B cell (primary cell): ENCODE measurements at places on chromosomes 2 and 18.

DNA sequence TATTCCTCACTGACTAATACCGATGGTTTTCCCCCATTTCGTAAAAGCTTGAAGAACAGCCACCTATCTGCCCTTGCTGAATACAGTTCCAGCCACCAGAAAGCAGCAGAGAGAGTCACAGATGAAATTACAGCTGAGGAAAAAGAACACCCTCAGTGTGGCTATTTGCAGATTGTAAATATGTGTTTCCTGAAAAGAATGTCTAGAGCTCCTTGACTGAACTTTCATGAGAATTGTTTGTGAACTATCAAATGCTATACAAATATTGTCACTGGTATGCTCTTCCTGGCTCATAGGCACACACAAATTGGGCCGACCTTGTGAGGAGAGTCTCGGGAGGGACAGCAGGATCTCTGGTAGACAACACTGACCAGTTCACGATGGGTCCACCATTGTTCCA is 58.1 kb upstream of the TTC39C start:
- no peak overlapping the region for H3K27ac ChIP-seq
- no peaks in the 10 kb centered on the region for H3K4me1 ChIP-seq
- H3K27me3 ChIP-seq, result no peaks in the 10 kb centered on the region
- H3K4me3 ChIP-seq, result no peak overlapping the region
- DNase-seq, result no peak
- no peaks in the 10 kb centered on the region for H3K36me3 ChIP-seq

GRCh38 chr2:42934580-42935186 is 142.3 kb upstream of the HAAO start:
- no peak overlapping the region for H3K4me3 ChIP-seq
- H3K4me1 ChIP-seq, result no peaks in the 10 kb centered on the region
- DNase-seq, result no peak

DNA sequence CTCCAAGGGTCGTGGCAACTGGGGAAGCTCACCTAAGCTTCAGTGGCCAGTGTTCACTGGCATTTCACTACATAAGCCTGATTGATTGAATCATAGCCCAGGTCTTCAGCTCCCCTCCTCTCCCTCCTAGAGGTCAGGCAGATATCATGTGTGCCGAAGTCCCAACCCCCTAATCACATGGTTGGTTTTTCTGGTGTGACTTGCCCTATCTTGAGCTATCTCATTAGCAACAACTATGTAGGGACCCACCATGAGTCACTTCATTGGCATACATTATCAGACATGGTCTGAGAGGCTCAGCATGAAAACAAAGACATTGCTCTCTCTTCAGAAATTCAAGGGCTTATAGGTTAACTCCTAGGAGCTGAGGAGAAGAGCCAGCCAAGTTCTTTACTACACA is 76.8 kb downstream of the LYPD1 start:
- no peaks in the 10 kb centered on the region for H3K27me3 ChIP-seq
- H3K4me3 ChIP-seq, result no peak overlapping the region
- H3K36me3 ChIP-seq, result no peaks in the 10 kb centered on the region

DNA sequence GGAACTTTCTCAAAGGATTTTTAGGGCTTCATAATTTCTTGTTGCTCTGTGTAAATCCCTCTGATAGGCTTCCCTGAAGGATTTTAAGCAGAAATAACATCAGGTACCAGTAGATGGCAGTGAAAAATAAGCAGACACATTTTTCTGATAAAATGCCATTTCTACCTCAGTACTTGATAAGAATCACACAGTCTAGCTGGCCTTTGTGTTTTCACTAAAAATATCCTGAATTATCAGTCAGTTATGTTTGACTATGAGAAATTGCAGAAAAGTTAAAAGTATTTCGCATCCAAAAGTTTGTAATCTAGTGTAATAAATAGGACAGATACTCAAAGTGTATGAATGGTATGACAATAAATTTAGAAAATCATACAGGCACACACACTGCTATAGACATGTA is 68.7 kb downstream of the DNAJC10 start:
- peaks cover 13% of the 10 kb centered on the region for H3K36me3 ChIP-seq
- DNase-seq, result no peak
- no peak overlapping the region for H3K4me3 ChIP-seq
- no peaks in the 10 kb centered on the region for H3K4me1 ChIP-seq
- no peaks in the 10 kb centered on the region for H3K27me3 ChIP-seq

DNA sequence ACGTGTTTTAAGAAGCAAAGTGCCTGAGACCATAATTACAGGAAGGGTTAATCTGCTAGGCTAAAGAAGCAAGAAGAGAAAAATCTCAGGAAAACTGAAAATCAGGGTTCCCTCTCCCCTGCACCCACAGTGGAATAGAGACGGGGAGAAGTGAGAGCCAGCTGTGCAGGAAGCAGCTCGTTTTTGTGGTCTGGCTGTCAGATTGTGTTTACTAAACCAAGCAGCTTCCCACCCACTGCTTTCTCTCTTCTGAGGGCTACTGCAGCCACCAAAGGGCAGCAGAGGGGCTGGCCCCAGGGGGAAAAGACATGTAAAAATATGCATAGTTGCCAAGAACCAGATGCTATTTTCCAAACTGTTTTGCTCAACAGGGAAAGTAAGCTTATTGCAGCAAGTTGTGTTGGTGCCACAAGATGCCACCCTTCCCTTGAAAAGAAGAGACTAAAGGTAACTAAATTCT is 72.6 kb upstream of the THUMPD2 start:
- peaks cover 10% of the 10 kb centered on the region for H3K4me1 ChIP-seq
- H3K36me3 ChIP-seq, result no peaks in the 10 kb centered on the region
- no peak overlapping the region for H3K27ac ChIP-seq
- DNase-seq, result peak; percentile 5
- no peaks in the 10 kb centered on the region for H3K27me3 ChIP-seq

DNA sequence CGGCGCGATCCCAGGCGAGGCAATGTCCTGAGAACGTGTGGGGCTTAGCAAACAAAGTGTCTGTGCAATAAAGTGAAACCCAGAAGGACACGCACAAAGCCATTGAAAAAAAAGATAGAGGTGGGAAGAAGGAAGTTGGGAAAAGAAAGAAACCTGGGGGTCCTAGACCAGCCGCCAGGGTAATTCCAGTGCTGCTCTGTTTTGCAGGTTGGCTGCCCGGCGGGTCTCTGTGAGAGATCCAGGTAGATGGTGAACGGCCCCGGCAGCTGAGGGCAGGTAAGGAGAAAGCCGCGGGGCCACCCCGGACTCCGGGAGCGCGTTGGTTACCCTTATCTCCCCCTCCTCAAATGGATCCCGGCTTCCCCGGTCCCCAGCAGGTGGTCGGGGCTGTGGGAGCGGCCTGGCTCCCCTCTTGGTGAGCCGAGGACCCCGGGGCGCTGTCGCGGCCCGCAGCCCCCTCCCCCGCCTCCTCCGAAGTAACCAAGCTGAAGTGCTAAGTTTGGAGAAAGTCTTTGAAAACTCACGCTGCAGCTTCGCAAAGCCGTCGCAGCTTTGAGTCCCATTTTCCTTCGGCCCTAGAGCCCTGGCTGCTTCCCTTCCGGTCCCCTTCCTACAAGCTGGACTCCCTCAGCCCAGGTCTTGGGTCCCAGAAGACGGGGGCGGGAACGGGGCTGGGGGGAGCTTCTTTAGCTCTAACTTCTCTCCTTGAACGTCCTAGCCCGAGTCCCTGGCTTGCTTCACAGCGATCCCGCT is 588 bp downstream of the OTX1 start:
- H3K27ac ChIP-seq, result no peak overlapping the region
- H3K36me3 ChIP-seq, result no peaks in the 10 kb centered on the region

GRCh38 chr2:145230546-145230945 is 710.6 kb upstream of the ZEB2 start:
- DNase-seq, result no peak
- H3K27ac ChIP-seq, result no peak overlapping the region
- H3K4me3 ChIP-seq, result no peak overlapping the region
- no peaks in the 10 kb centered on the region for H3K36me3 ChIP-seq
- H3K4me1 ChIP-seq, result no peaks in the 10 kb centered on the region

DNA sequence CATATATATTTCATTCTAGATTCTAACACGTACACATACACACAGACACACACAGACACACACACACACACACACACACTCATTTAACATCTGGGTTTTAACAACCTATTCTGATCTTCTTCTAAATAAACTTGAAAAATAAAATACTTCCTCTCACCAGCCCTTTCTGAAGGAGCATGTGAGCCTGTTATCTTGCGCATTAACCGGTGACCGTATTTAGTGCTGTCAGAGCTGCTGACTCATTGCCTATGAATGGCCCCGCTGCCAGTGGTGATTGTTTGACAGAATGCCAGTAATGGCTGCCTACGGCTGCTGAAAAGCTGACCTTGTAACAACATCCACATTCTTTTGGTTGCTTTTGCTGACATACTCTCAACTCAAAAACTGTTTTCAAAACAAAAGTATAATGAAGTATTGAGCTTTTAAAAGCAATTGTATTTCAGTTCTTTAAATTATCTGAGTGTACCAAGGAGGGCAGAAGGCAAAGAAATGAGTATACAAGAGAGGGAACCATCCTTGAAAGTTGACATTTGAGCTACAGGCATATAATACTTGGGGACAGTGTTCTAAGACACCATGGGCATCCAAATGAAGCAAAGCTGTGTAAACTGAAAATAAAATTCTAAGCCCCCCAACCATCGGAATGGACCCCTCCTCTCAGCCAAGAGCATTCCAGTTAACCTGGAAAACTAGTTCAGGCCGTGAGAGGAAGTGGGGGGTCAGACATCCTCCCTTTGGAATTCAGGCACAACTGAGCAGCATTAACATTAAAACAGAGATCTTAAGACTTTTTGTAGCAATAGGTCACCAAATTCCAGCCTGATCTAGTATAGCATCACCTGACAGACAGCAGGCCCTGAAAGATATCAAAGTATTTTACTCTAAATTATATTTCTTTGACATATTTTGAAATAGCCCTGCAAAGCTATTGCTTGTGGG is 50.2 kb upstream of the DTNA start:
- no peaks in the 10 kb centered on the region for H3K36me3 ChIP-seq
- no peak overlapping the region for H3K4me3 ChIP-seq
- H3K27me3 ChIP-seq, result no peaks in the 10 kb centered on the region
- no peak for DNase-seq

DNA sequence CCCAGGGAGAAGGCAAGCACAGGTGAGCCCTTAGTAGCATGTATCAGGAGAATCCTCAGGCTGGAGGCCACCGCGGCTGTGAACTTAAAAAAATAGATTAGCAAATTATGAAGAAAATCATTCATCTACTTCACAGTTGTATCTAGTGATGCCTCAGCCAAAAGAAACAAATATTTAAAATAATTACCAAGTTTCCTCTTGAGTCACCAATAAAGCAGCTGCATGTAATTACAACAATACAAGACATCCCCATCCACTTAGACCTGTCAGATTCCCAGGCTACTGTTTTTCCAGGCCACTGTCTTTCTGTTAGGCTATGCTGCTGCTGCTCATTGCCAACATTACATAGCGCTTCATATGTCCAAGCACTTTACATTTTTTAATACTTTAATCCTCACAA is 54.6 kb upstream of the PHLPP1 start:
- H3K4me3 ChIP-seq, result no peak overlapping the region
- no peaks in the 10 kb centered on the region for H3K4me1 ChIP-seq
- H3K36me3 ChIP-seq, result no peaks in the 10 kb centered on the region

- no peak for DNase-seq
- H3K36me3 ChIP-seq, result no peaks in the 10 kb centered on the region
- no peaks in the 10 kb centered on the region for H3K27me3 ChIP-seq
- no peak overlapping the region for H3K27ac ChIP-seq
- no peaks in the 10 kb centered on the region for H3K4me1 ChIP-seq
These were observed 312.0 kb upstream of the TNP1 start for GRCh38 chr2:217171874-217172273.

- H3K36me3 ChIP-seq, result no peaks in the 10 kb centered on the region
- no peak for DNase-seq
- H3K4me3 ChIP-seq, result no peak overlapping the region
- H3K4me1 ChIP-seq, result no peaks in the 10 kb centered on the region
These were observed 92.7 kb downstream of the WDSUB1 start for GRCh38 chr2:159193791-159194190.

DNA sequence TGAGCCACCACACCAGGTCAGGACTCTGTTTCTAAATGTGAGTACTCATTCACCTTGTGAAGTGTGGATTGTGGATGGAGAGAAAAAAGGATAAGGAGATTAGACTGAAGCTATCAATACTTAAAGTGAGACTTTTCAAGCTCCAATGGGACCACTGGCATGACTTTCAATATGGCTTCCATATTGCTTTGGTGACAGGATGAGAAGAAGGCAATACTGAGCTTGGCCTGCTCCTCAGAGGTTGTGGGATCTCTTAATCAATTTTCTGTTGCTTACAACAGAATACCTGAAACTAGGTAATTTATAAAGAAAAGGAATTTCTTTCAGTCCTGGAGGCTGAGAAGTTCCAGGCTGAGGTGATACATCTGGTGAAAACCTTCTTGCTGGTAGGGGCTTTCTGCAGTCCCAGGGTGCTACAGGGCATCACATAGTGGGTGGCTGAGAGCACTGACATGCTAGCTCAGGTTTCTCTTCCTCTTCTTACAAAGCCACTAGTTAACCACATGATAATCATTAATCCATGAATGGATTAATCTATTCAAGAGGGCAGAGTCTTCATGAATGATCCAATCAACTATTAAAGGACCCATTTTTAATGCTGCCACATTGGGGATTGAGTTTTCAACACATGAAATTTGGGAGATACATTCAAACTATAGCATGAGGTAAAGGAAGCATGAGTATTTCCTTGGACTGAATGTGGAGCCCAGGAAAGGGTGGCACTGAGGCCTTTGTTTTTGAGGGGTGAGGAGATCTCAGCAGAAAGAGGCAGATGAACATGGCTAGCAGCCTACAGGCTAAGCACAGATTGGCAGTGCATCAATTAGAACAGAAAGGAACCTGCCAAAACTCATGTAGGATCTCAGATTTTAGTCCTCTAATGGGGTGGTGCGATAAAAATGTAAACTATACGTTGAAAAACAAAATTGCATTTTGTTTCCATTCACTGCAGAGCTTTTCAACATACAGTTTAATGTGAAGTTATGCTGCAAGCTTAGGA is 274.5 kb downstream of the PIK3C3 start:
- DNase-seq, result no peak
- H3K4me3 ChIP-seq, result no peak overlapping the region
- H3K36me3 ChIP-seq, result no peaks in the 10 kb centered on the region
- no peaks in the 10 kb centered on the region for H3K4me1 ChIP-seq

- H3K4me3 ChIP-seq, result no peak overlapping the region
- H3K27ac ChIP-seq, result no peak overlapping the region
- H3K27me3 ChIP-seq, result no peaks in the 10 kb centered on the region
These were observed 86.3 kb downstream of the ZFP36L2 start for GRCh38 chr2:43139996-43140621.

DNA sequence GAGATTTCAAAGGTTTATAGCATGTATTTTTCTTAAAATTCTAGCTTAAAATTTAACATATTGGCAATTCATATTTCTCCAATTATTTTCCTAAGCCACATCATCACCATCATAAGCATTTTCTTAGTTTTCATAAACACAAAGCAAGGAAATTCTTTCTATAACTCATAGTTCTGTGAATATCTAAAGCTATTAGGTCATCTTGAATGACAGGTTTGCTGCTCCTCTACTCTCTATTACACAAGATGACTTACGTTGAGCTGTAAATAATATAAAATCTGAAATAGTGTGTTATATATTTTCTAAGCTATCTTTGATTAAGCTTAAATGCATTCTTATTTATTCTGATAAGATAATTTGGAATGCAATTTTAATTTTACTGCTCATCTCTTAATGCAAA is 984.6 kb upstream of the CNTNAP5 start:
- no peak for DNase-seq
- H3K27me3 ChIP-seq, result no peaks in the 10 kb centered on the region
- H3K36me3 ChIP-seq, result no peaks in the 10 kb centered on the region
